Femur (tissue), 1 donor: ENCODE measurements at places on chromosomes 7 and 10.
A peak's percentile ranks its signal among the peaks of the same experiment; 100 is the strongest.

- DNase-seq, result no peak
Observed at GRCh38 chr7:28855538-28856217, 102.5 kb downstream of the TRIL start.

GRCh38 chr7:136890399-136890798, 21.9 kb downstream of the CHRM2 start:
- no peak for DNase-seq

GRCh38 chr7:137996386-137996851, 5.5 kb downstream of the CREB3L2 start:
- DNase-seq, result peak; percentile 73

DNA sequence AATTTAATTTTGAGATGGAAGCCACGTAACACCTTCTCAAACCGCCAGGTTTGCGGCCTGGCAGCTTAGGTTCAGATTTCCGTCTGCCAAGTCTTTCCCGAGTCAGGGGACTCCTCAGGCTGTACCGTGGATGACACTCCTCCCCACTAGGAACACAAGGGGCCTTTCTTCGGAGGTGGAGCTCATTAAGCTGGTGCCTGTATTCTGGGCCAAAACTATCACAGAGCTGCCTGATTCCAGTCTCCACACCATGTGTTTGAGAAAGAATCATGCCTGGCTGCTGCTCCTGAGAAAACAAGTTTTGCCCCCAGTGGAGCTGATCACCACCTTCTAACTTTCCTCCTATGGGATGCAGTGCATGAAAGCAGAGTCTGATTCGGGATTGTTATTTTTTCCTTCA, 44.8 kb downstream of the TMEM209 start:
- peak; percentile 59 for DNase-seq

- DNase-seq, result no peak
Observed at GRCh38 chr7:149729586-149729982, 43.8 kb downstream of the ZNF467 start.

DNA sequence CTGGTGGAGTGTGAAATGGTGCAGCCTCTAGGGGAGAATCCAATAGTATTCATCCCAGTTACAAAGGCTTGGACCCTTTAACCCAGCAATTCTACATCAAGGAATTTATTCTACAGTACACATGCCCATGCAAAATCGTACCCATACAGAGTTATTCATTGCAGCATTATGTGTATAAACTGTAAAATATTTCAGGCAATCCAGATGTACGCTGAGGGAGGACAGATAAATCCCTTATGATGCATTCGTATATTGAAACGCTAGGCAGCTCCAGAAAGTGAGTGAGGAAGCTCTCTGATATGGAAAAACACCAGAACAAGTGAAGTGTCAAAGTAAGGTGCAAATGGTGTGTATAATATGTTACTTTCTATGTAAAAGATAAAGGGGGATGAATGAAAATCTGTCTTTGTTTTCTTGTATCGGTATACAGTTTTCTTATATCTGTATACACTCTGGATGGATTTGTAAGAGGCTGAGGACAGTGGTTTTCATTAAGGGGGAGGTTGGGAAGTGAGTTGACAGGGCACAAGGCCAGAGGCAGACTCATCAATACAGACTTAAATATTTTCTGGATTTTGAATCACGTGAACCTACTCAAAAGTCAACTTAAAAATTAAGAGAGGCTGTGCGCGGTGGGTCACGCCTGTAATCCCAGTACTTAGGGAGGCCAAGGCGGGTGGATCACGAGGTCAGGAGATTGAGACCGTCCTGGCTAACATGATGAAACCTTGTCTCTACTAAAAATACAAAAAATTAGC, 17.1 kb downstream of the VWA2 start:
- no peak for DNase-seq

DNA sequence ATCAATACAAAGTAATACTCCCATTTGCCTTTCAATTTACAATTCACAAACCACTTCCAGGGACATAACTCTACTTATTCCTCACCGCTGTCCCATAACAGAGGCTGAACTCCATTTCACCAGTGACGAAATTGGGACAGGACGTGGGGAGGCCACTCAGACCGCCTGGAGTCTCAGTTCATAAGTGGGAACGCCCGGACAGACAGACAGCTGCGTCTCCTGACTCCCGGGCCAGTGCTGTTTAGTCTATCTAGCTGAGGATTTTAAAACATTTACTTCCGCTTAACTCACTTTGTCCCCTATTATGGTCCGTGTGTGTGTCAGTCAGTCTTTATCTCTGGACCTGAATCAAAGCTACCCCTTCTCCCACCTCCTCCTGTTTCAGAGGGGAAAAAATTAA, 67.4 kb upstream of the ZNF438 start:
- DNase-seq, result no peak

DNA sequence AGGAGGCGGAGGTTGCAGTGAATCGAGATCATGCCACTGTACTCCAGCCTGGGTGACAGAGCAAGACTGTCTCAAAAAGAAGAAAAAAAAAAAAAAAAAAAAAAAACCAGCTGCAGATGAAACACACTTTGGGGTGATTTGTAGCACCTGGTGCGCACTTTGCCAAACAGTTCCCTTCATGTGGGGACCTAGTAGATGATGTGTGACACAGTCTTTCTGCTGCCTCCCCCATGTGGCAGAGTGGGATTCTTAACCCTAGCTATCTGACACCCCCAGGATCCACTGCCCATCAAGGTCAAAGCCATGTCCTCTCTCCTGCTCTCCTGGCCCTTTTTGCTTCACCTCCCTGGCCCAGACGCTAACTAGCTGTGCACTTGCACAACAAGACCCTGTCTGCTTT, 52.1 kb upstream of the PDZD8 start:
- no peak for DNase-seq

DNA sequence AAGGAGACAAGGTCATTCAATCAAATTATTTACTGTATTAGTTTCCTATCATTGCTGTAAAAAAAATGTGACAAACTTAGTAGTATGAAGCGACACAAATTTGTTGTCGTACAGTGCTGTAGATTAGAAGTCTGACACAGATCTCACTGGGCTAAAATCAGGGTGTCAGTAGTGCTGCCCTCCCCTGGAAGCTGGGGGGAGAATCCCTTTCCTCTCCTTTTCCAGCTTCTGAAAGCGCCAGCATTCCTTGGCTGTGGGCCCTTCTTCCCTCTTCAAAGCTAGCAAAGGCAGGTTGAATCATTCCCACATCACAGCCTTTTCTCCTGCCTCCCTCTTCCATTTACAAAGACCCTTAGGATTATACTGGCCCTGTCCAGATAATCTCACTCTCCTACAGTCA, 28.0 kb downstream of the VPS41 start:
- no peak for DNase-seq

DNA sequence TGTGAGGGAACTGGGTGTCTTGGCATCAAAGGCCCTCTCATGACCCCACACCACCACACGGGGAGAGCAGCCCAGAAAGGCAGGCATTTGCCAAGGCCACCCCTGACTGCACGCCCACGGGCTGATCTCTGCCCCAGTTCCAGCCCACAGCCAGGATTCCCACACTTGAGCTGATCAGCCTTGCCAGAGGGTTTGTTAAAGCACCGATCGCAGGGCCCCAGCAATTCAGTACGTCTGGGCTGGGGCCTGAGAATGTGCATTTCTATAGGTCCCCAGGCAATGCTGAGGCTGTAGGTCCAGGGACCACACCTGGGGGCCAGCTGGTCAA, 103.9 kb downstream of the TNS3 start:
- no peak for DNase-seq

DNA sequence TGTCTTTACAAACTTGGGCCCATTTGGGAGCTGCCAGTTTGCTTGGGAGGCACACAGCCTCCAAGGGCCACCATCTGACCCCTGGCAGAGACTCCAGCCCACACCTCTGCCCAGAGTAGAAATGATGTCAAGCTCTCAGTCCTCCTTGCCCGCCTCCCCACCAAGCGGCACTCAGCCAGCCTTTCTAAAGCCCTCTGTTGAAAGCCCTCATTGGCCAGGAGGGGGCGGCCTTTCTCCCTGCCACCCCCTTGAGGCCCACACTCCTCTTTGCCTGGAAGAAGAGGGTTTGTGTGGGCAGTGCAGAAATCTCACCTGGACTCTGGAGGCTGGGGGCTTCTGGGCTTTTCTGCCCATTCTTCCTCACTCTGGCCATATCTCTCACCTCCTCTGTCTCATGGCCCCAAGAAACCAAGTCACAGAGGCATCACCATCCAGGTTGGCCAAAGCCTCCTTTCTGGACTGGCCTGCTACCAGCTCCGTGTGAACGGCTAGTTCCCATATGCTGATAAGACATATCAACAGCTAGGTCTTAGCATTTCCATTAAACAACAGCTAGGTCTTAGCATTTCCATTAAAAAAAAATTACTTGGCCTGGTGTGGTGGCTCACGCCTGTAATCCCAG, 36.1 kb downstream of the UBTD1 start:
- no peak for DNase-seq

- no peak for DNase-seq
Observed at GRCh38 chr10:105674448-105674847, 1033.4 kb downstream of the SORCS3 start.

- no peak for DNase-seq
Observed at GRCh38 chr7:1942243-1942940, 272.3 kb downstream of the ELFN1 start.

DNA sequence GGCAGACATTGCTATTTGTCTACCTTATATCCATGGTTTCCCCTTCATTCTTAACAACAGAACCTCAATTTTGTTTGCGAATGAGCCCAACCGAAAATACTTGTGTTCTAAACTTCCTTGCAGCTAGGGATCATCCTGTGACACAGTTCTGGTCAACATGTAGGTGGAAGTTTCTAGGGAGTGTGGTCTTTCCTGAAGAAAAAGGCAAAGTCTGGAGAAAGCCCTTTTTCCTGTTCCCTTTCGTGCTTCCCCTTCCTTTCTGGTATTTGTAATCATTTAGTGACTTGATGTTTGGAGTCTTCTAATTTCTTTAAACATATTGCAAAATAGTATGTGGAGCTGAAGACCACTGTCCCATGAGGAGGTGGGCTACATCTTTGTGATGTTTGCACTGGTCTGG, 2.9 kb upstream of the IFRD1 start:
- no peak for DNase-seq
